Spleen (tissue), 13 donors: ENCODE measurements at places on chromosomes 11 and 22. TPM values are rescaled to one million over a fixed set of nuclear protein-coding genes. Genes with fewer than 3 reads are reported as not detected.

- no peaks in the 10 kb centered on the region for H3K4me1 ChIP-seq
- no peaks in the 10 kb centered on the region for H3K36me3 ChIP-seq
- H3K27me3 ChIP-seq, result no peaks in the 10 kb centered on the region
Observed at GRCh38 chr11:113926273-113927197, 21.9 kb downstream of the HTR3B start.

DNA sequence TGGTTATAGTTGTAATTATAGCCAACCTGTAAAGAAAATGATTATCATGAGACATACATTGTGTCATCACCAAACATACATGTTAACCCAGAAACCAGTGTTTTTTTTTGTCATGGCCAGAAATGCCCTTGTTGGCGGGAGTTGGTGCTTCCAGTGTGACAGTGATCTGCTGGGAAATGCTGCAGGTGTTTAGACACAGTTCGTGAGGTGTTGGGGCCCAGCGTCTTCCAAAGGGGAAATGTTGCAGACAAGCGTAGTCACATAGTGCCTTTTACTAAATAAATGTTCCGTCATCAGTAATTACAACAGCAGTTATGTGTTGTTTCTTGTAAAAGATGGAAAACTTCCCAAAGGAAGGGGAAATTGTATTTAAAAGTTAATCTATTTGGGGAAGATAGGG, 92.6 kb upstream of the GAL start:
- no peaks in the 10 kb centered on the region for H3K4me1 ChIP-seq
- H3K27ac ChIP-seq, result no peak overlapping the region
- no peak overlapping the region for H3K4me3 ChIP-seq
- H3K27me3 ChIP-seq, result no peaks in the 10 kb centered on the region
- peaks cover 71% of the 10 kb centered on the region for H3K36me3 ChIP-seq

- no peaks in the 10 kb centered on the region for H3K27me3 ChIP-seq
- H3K27ac ChIP-seq, result no peak overlapping the region
- H3K4me1 ChIP-seq, result no peaks in the 10 kb centered on the region
- no peak for DNase-seq
- H3K4me3 ChIP-seq, result no peak overlapping the region
- H3K36me3 ChIP-seq, result no peaks in the 10 kb centered on the region
Observed at GRCh38 chr11:1896468-1896867, 4.8 kb upstream of the PRR33 start.

- no peak overlapping the region for H3K27ac ChIP-seq
- no peaks in the 10 kb centered on the region for H3K36me3 ChIP-seq
- no peak for DNase-seq
- H3K4me1 ChIP-seq, result peaks cover under 1% of the 10 kb centered on the region
- no peaks in the 10 kb centered on the region for H3K27me3 ChIP-seq
Observed at GRCh38 chr11:69287968-69288882, 5.7 kb upstream of the MYEOV start.

GRCh38 chr11:46759196-46759595, 40.2 kb downstream of the F2 start:
- no peaks in the 10 kb centered on the region for H3K4me1 ChIP-seq

DNA sequence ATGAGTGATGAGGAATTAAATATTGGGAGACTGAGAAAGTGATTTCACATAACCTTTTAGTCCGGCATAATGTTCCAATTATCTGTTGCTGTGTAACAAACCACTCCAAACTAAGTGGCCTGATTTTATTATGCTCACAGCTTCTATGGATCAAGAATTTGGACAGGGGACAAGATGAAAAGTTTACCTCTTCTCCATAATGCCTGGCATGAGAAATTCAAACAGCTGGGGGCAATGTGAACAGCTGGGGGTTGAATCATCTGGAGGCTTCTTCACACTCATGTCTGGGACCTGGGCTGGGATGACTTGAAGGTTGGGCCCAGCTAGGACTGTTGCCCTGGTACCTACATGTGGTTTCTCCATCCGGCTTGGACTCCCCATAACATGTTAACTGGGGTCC, 99.4 kb upstream of the DRD2 start:
- no peak overlapping the region for H3K4me3 ChIP-seq
- H3K27me3 ChIP-seq, result no peaks in the 10 kb centered on the region
- DNase-seq, result no peak
- no peaks in the 10 kb centered on the region for H3K4me1 ChIP-seq

- DNase-seq, result no peak
- H3K36me3 ChIP-seq, result no peaks in the 10 kb centered on the region
- no peak overlapping the region for H3K4me3 ChIP-seq
- no peaks in the 10 kb centered on the region for H3K27me3 ChIP-seq
- H3K27ac ChIP-seq, result no peak overlapping the region
Observed at GRCh38 chr11:44913502-44913901, 37.2 kb downstream of the TP53I11 start.

DNA sequence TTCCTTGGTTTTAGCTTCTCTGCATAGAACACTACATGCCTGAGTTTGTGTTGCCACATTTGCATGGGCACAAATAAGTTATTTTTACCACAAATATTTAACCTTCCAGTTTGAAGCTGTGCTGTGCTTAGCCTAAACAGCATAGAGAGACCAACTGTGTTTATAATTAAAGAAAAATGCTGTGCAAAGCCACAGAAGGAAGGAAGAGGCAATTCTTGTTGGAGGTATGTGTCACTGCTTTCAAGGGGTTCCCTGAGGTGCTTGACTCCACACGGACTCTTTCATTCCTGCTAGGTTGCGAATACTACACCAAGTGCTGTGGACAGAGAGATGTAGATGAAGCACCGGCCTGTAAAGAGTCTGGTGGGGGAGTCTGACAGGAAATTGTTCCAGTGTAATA, 47.6 kb upstream of the OLFML1 start:
- peaks cover 41% of the 10 kb centered on the region for H3K4me1 ChIP-seq
- DNase-seq, result no peak
- H3K4me3 ChIP-seq, result no peak overlapping the region
- no peak overlapping the region for H3K27ac ChIP-seq

DNA sequence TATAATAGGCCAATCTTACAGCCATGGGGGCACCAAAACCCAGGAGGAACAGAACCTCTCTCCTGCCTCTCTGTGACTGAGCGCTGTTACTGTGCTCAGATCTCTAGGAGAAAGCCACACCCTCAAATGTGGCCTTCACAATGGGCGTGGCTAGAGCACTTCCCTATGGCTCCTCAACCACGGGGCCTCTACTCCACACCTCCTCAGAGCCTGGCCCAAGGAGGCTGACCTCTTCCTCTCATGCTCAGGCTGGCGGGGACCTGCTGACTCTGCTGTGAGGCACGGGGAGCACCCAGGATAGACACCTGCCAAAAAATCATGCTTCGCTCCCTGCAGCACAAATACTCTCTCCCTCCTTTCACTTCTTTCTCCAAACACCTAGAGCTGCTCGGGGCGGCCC, 41.0 kb downstream of the C11orf58 start:
- peak; percentile 75 for DNase-seq
- no peak overlapping the region for H3K27ac ChIP-seq
- no peaks in the 10 kb centered on the region for H3K36me3 ChIP-seq
- H3K27me3 ChIP-seq, result no peaks in the 10 kb centered on the region
- no peaks in the 10 kb centered on the region for H3K4me1 ChIP-seq
- H3K4me3 ChIP-seq, result no peak overlapping the region

GRCh38 chr11:124179310-124179709, 3.8 kb upstream of the OR10D3 start:
- no peaks in the 10 kb centered on the region for H3K4me1 ChIP-seq
- DNase-seq, result no peak
- no peaks in the 10 kb centered on the region for H3K27me3 ChIP-seq
- H3K4me3 ChIP-seq, result no peak overlapping the region
- no peak overlapping the region for H3K27ac ChIP-seq

GRCh38 chr22:40512426-40513136, 123.9 kb downstream of the MRTFA start:
- no peaks in the 10 kb centered on the region for H3K36me3 ChIP-seq
- no peak overlapping the region for H3K27ac ChIP-seq

The ESAM gene
- 14.3 TPM for polyA plus RNA-seq

The SSTR3 gene
- 2.0 TPM for polyA plus RNA-seq

GRCh38 chr11:96033599-96033998, 109.7 kb upstream of the MTMR2 start:
- no peaks in the 10 kb centered on the region for H3K36me3 ChIP-seq
- H3K4me1 ChIP-seq, result no peaks in the 10 kb centered on the region
- DNase-seq, result no peak
- H3K27ac ChIP-seq, result no peak overlapping the region
- no peak overlapping the region for H3K4me3 ChIP-seq

DNA sequence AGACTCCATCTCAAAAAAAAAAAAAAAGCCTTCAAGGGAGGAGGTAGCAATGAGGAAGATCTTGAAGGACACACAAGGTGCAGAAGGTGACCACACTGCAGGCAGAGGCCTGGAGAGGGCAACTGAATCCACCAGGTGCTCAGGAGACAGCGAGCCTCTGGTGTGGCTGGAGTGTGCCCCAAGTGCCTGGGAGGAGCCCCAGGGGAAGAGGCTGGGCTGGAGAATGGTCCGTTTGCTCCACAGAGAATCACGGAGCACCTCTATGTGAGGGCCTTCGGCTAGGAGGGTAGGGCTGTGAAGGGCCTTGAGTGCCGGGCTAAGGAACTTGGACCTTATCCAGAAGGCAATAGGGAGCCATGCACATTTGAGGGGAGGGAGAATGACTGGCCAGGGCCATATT, 50.3 kb downstream of the ARRB1 start:
- no peak for DNase-seq
- peak overlapping the region; percentile 51 for H3K27ac ChIP-seq
- H3K4me3 ChIP-seq, result no peak overlapping the region

DNA sequence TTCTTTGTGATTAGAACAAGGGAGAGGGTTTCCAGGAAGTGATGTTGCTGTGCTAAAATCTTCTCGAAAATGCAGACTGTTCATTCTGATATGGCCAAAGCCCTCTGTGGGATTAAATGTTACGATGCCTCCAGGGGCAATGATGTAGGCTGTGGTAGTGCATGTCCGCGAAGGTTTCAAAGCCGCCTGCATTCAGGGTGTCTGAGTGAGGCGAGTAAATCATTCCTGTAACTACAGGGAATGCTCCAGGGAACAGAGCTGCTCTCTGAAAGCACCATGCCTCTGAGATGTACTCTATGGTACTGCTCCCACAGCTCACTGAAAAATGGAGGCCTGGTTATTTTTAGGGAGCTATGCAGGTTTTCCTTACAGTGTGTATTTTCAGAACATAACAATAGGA, 21.2 kb downstream of the PDGFD start:
- no peaks in the 10 kb centered on the region for H3K27me3 ChIP-seq
- H3K27ac ChIP-seq, result no peak overlapping the region
- no peaks in the 10 kb centered on the region for H3K36me3 ChIP-seq
- no peak overlapping the region for H3K4me3 ChIP-seq
- no peak for DNase-seq

- peaks cover 12% of the 10 kb centered on the region for H3K4me1 ChIP-seq
- no peak overlapping the region for H3K4me3 ChIP-seq
- peaks cover 5% of the 10 kb centered on the region for H3K27me3 ChIP-seq
- no peaks in the 10 kb centered on the region for H3K36me3 ChIP-seq
- peak; percentile 70 for DNase-seq
- no peak overlapping the region for H3K27ac ChIP-seq
Observed at GRCh38 chr11:60767388-60767811, 10.7 kb downstream of the MS4A15 start.

- peaks cover 82% of the 10 kb centered on the region for H3K36me3 ChIP-seq
- H3K4me1 ChIP-seq, result peaks cover 58% of the 10 kb centered on the region
- no peaks in the 10 kb centered on the region for H3K27me3 ChIP-seq
- no peak overlapping the region for H3K4me3 ChIP-seq
Observed at GRCh38 chr11:119126675-119127268, 5.4 kb downstream of the HINFP start.

GRCh38 chr22:48488149-48488551, 1339.5 kb downstream of the BRD1 start:
- DNase-seq, result peak; percentile 47
- H3K4me3 ChIP-seq, result no peak overlapping the region
- H3K36me3 ChIP-seq, result no peaks in the 10 kb centered on the region
- peaks cover 15% of the 10 kb centered on the region for H3K4me1 ChIP-seq
- peaks cover 83% of the 10 kb centered on the region for H3K27me3 ChIP-seq

DNA sequence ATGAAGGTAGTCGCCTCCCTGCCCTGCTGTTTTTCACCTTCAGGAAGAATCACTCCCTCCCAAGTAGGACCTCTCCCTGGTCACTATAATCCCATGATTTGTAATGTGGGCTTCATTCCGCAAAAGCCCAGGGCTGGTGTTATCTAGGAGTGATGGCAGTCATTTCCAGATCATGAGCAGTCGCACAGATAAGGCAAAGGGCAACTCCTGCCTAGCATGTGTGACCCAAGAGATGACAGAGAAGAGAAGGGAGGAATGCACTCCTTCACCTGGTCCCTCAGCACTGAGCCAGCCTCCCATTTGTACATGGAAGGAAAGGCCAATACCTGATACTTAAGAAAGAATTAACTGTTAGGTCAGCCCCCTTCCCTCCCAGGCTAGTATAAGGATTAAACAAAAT, 102.9 kb downstream of the RPL27A start:
- DNase-seq, result no peak
- peaks cover 44% of the 10 kb centered on the region for H3K4me1 ChIP-seq
- no peaks in the 10 kb centered on the region for H3K36me3 ChIP-seq
- no peak overlapping the region for H3K27ac ChIP-seq
- H3K4me3 ChIP-seq, result no peak overlapping the region

- DNase-seq, result no peak
- H3K27ac ChIP-seq, result no peak overlapping the region
- H3K36me3 ChIP-seq, result no peaks in the 10 kb centered on the region
- no peaks in the 10 kb centered on the region for H3K27me3 ChIP-seq
Observed at GRCh38 chr11:41050791-41051190, 408.7 kb downstream of the LRRC4C start.

GRCh38 chr22:43446916-43447315, 35.1 kb downstream of the MPPED1 start:
- H3K4me3 ChIP-seq, result no peak overlapping the region
- H3K27ac ChIP-seq, result no peak overlapping the region
- no peaks in the 10 kb centered on the region for H3K4me1 ChIP-seq

DNA sequence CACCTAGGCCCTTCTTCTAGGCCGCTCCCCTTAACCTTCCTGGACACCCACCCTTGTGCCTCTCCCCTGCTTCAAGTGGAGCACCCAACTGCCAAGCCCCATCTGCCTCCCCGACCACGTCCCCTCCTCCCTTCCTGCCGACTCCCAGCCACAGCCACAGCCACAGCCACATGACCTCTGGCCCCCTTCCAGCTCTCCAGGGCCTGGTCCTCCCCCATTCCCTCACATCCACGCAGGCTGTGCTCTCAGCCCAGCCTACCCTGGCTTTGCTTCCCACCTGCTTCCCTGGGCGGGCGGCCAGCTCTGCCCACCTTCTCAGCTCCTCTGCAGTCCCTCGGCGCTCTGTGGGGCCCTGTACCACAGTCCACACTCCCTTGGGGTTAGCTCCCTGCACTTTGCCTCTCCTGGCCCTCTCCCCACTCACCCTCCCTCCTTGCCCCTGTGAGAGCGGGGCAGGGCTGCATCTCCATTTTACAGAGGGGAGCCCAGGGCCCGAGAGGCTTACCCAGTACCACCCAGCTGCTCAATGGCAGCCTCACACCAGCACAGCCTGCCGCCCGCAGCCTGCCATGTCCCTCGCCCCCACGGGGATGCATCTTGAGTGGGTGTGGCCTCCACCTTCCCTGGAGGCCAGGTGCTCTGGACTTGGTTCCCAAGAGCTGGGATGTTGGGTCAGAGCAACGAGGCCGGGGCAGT, 20.3 kb downstream of the PARVG start:
- peaks cover 47% of the 10 kb centered on the region for H3K36me3 ChIP-seq
- no peaks in the 10 kb centered on the region for H3K27me3 ChIP-seq
- H3K27ac ChIP-seq, result no peak overlapping the region
- no peak for DNase-seq

GRCh38 chr11:77783025-77783424, 37.5 kb downstream of the RSF1 start:
- no peak overlapping the region for H3K27ac ChIP-seq
- no peaks in the 10 kb centered on the region for H3K27me3 ChIP-seq
- no peaks in the 10 kb centered on the region for H3K36me3 ChIP-seq
- peaks cover 4% of the 10 kb centered on the region for H3K4me1 ChIP-seq
- no peak for DNase-seq
